ENCODE measurements at places on chromosomes 3 and 15. TPM values are rescaled to one million over a fixed set of nuclear protein-coding genes. Genes with fewer than 3 reads are reported as not detected.

DNA sequence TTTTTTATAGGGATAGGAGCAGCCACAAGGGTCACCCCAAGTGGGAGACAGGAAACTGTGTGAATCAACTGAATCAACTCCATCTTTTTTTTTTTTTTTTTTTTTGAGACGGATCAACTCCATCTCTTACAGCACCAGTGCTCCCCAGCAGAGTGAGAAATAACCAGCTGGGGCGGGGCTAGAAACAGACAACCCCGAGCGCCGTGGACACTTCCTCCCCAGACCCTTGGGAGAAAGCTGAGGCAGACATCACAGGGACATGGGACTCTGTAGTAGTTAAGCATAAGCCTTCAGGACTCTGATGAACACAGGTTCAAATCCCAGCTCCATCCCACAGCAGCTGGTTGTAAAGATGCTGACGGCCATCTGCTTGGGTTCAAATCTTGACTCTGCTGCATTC, 75.4 kb downstream of the PRICKLE2 start:
- peaks cover 80% of the 10 kb centered on the region for H3K4me1 ChIP-seq
- H3K4me3 ChIP-seq = no peak overlapping the region
- H3K36me3 ChIP-seq = peaks cover 13% of the 10 kb centered on the region
- no peaks in the 10 kb centered on the region for H3K27me3 ChIP-seq

- no peaks in the 10 kb centered on the region for H3K36me3 ChIP-seq
- no peak for DNase-seq
- no peaks in the 10 kb centered on the region for H3K27me3 ChIP-seq
- H3K27ac ChIP-seq = no peak overlapping the region
- no peak overlapping the region for H3K4me3 ChIP-seq
Observed at GRCh38 chr3:102353805-102354204, 81.0 kb upstream of the ZPLD1 start.

DNA sequence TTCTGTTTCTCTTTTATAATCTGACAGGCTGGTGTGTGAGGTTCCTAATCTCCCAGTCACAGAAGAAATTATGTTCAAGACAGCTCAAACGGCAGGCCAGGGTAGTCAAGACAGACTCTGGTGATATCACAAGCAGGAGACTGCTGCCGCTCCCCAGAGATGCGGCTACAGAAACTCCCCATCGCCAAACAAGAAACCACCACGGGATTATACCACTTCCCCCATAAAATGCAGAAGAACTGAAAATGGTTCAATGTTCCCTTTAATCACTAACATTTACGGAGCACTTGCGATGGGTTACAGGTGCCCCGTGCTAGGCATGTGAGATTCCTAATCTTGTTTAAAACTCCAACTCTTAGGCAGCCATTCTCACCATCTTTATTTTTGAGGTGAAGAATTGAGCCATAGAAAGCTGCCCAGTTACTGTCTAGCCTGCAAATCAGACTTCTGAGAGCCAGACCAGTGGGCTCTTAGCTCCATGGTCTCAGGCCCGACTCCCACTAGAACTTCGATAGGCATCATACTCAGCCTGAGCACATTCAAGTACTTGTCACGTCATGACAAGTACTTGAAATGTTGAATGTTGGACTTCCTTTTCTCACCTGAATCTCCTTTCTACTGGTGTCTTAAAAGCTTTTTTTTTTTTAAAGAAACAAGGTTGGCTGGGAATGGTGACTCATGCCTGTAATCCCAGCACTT, 58.4 kb downstream of the TBC1D2B start:
- no peak overlapping the region for H3K4me3 ChIP-seq
- H3K27ac ChIP-seq = no peak overlapping the region
- peaks cover 17% of the 10 kb centered on the region for H3K36me3 ChIP-seq
- DNase-seq = no peak

- H3K36me3 ChIP-seq = no peaks in the 10 kb centered on the region
- DNase-seq = no peak
- peaks cover 28% of the 10 kb centered on the region for H3K4me1 ChIP-seq
- no peak overlapping the region for H3K27ac ChIP-seq
- H3K27me3 ChIP-seq = no peaks in the 10 kb centered on the region
Observed at GRCh38 chr3:52092891-52093290, 36.5 kb upstream of the DUSP7 start.

GRCh38 chr15:85167568-85167967, 185.9 kb downstream of the PDE8A start:
- H3K27ac ChIP-seq = no peak overlapping the region
- no peak for DNase-seq
- H3K4me3 ChIP-seq = no peak overlapping the region

- no peaks in the 10 kb centered on the region for H3K27me3 ChIP-seq
- H3K4me1 ChIP-seq = no peaks in the 10 kb centered on the region
- DNase-seq = no peak
Observed at GRCh38 chr3:42276141-42277132, 10.5 kb upstream of the CCK start.

GRCh38 chr3:14555835-14556234, 15.7 kb upstream of the GRIP2 start:
- no peaks in the 10 kb centered on the region for H3K36me3 ChIP-seq
- H3K4me3 ChIP-seq = no peak overlapping the region
- peaks cover under 1% of the 10 kb centered on the region for H3K4me1 ChIP-seq
- no peak for DNase-seq
- no peak overlapping the region for H3K27ac ChIP-seq

GRCh38 chr3:72601983-72602750, 246.1 kb downstream of the SHQ1 start:
- no peak overlapping the region for H3K4me3 ChIP-seq
- no peak overlapping the region for H3K27ac ChIP-seq
- DNase-seq = no peak
- H3K27me3 ChIP-seq = no peaks in the 10 kb centered on the region
- H3K4me1 ChIP-seq = no peaks in the 10 kb centered on the region
- H3K36me3 ChIP-seq = no peaks in the 10 kb centered on the region

ROBO2 gene
- 0.83 TPM for total RNA-seq

SHC4 gene
- 2.2 TPM for total RNA-seq

TEX55 gene
- not detected for total RNA-seq

CDAN1 gene
- 11.9 TPM for total RNA-seq

CYP1A2 gene
- not detected for total RNA-seq

GBE1 gene
- total RNA-seq = 27.3 TPM

RTP4 gene
- 0.71 TPM for total RNA-seq

FBXW12 gene
- total RNA-seq = not detected

DPPA2 gene
- not detected for total RNA-seq

TMEM158 gene
- total RNA-seq = 6.4 TPM

Data from esophagus muscularis mucosa (tissue), 4 donors.